ENCODE measurements at places on chromosomes 13 and 19. TPM values are rescaled to one million over a fixed set of nuclear protein-coding genes. Genes with fewer than 3 reads are reported as not detected.
A peak's percentile ranks its signal among the peaks of the same experiment; 100 is the strongest.

DNA sequence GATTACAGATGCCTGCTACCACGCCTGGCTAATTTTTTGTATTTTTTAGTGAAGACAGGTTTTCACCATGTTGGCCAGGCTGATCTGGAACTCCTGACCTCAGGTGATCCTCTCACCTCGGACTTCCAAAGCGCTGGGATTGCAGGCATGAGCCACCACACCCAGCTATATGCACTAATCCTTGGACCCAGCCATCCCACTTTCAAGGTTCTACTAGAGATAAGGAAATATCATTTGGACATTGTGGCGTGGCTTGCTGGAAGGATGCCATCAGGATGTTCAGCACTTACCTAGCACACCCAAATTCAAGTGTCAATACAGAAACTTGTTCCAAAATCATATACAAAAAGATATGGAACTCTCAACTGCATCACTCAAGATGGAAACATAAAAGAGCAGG, 136.4 kb downstream of the ABCC4 start:
- DNase-seq = no peak

DNA sequence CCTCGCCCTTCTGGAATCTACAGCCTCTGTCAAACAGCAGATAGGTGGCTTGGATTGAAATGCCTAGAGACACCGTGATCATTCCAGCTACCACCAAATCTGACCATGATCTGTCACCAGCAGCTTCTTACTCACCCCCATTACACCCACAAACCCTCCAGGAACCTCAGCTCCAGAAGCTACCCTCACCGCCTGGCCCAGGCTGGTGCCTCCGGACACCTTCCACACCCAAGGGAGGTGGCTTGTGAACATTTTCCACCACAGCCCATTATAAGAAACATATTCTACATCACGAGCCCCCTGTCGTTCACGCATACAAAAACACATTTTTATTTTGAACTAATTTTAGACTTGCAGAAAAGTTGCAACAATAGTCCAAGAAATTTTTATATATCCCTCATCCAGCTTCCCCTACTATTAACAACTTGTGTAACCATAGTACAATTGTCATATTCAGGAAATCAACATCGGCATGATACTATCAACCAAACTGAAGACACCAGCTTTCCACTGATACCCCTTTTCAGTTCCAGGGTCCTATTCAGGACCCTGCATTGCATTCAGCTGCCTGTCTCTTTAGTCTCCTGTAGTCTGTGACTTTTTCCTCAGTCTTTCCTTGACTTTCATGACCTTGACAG, 15.4 kb upstream of the UBE2L5 start:
- DNase-seq = no peak

DNA sequence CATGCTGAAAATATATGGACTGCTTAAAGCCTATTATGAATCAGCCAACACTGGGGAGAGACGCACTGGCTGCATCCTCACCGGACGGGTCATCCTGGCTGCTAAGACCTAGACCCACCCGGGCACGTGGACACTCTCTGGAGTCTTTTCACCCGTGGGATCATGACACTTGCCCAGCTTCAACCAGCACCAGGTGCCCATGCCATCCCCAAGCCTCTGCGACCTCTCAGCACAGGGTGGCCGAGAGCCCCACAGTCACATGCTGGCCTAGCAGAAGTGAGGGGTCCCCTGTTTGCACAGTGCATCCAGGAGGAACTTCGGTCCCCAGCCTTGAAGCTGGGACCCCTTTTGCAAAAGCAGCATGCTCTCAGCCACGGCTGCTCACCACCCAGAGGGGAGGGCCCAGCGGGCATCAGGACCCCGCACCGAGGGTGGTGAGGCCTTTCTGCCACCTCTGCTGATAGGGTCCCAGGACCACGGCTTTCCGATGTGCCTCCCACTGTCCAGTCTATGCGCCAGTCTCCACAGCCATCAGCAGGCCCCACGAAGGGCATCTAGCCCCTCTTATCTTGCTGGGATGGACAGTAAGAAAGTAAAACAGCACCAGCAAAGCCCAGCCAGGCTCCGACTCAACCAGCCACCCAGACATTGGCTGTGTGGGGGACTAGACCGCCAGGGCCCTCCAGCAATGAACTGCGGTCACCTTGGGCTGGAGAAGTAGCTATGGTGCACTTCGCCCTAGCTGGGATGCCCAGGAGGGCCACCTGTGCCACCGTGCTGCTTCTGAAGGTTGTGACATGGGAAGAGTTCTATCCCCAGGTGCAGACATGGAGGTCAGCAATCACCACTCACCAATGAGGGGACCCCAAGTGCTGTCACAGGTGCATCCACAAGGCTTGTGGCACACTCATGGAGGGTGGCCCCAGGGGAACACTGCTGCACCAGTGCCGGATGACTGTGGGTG, 73.1 kb downstream of the CEBPG start:
- DNase-seq = no peak

DNA sequence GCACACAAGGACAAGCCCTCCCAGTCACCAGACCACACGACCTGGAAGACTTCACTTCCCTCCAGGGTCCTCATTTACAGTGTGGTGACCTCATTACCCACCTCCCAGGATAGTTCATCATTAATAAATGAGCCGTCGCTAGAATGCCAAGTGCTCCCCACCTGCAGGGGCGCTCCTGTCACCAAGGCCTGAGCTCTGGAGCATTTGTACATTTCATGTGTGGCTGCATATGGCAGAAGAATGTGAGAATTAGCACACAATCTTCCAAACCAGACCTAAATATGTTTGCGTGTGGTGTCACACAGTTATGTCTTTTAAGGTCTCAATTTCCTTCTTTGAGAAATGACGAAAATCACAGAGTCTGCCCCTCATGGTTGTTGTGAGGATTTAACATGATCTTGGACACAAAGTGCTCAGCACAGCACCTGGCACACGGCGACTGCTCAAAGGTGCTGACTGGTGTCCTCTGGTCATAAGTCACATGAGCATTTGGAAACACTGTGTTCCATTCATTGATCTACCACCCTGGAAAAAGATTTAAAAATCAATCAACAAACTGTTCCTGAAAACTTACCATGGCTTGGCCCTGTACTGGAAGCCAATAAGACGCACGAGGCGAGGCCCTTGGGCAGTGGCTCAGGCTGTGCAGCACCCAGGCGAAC, 150.6 kb upstream of the SPACA7 start:
- no peak for DNase-seq

- DNase-seq = no peak
Measured at GRCh38 chr13:57824121-57824520, 192.6 kb downstream of the PCDH17 start.

DNA sequence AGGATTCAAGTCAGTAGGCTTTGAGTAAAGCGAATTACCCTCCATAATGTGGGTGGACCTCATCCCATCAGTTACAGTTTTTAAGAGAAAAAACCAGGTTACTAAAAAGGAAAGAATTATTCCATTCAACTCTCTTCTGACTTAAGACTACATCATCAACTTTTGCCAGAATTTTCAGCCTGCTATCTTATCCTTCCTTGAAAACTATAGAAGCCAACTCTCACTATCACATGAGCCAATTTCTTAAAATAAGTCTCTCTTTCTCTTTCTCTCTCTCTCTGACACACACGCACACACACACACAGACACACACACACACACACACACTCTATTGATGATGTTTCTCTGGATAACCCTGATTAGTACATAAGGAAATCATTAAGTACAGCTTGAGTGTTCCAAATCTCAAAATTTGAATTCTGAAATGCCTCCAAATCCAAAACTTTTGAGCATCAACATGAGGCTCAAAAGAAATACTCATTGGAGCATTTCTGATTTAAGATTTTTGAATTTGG, 217.0 kb upstream of the PRR20A start:
- DNase-seq = no peak

GRCh38 chr19:35462476-35462953, 14.5 kb downstream of the FFAR2 start:
- DNase-seq = peak; percentile 46

DNA sequence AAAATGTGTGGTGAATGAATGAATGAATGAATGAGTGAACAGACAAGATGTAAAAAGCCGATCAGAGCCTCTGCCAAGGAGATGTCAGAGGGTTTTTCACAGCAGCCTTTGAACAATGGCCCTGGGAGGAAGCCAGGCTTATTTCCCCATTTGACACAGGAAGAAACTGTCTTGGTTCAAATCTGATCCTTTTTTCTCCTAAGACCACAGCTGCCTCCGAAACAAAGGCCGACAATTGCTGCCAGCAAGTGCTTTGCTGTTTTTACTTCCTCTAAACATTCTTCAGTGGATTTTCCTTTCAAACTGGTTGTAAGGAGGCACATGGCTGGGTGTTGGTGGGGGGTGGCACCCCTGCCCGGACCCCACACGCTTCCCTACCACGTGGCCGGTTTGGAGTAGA, 44.2 kb upstream of the HOMER3 start:
- no peak for DNase-seq

- DNase-seq = no peak
Measured at GRCh38 chr13:93262729-93263345, 36.2 kb downstream of the GPC6 start.

- no peak for DNase-seq
Measured at GRCh38 chr13:32902874-32903273, 113.3 kb upstream of the KL start.

DNA sequence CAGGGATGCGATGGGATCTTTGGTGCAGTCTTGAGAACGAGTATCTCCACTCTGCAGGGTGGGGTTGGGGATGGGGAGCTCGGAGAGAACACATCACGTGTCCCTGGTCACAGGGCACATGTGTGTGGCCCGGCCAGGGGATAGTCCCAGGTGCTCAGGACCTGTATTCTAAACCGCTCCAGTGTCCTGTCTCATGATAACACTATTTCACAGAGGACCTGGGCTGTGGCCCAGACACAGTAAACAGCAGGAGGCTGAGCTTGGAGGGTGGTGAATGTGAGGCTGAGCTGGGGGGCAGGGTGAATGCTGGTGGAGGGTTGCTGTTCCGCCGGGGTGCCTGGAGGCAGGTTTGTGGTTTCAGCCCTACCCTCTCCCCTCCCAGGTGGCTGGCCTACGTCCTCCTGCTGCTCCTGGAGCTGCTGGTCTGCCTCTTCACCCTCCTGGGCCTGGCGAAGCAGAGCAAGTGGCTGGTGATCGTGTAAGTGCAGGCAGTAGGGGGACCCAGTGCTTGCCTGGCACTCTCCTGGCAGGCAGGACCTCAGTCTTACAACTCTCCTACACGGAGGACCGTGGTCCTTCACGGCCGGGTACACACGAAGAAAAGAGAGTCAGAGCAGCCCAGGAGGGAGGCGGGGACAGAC, 11.1 kb downstream of the TTYH1 start:
- DNase-seq = no peak

DNA sequence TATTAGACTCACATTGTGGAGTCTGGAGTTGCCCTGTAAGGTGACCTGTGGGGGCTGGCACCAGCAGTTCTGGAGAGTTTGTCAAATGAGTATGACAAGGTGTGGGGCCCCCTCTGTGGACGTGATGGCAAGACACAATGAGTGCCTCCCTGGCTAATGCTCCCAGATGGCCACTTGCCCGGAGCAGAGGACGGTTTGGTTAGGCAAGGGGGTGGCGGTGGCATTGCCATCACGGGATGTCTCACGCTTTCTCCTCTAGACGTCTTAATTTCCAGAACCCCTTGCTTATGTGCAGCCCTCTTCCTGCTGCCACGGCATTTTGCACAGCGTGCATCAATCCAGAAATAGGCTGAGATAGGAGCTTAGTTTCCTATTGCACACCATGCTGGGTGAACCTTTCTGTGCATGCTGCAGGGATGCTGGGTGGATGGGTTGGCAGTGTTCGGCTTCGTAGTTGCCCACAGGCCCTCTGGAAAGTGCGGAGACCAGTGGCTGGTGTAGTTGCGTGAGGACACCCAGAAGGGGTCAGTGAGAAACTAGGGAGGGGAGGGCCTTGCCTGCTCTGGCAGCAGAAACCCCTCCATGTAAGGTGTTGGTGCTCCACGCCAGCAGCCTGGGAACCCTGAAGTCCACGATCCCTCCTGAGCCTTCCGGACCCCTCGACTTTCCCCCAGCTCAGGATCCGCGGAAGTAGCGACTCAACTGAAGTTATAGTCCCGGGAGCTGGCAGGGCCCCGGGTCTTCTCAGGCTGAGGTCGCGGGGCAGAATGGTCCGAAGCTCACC, 18.1 kb upstream of the LRP3 start:
- DNase-seq = no peak

DNA sequence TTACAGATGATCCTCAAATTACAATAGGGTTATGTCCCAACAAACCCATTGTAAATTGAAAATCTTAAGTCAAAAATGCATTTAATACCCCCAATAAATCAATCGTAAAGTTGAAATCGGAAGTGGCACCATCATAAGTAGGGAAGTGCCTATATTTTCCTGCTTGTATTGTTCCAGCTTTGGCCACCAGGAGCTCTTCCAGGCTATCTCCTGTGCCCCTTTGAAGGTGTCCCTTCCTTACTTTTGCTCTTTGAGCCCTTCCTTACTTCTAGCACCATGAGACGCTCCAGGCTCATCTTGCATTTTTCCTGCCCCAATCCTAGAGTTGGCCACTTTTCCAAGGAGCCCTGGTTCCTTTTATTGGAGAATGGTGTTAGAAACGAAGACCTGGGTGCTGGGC, 163.0 kb upstream of the TSC22D1 start:
- no peak for DNase-seq

GRCh38 chr13:22945321-22946226, 235.2 kb upstream of the SGCG start:
- DNase-seq = no peak

DNA sequence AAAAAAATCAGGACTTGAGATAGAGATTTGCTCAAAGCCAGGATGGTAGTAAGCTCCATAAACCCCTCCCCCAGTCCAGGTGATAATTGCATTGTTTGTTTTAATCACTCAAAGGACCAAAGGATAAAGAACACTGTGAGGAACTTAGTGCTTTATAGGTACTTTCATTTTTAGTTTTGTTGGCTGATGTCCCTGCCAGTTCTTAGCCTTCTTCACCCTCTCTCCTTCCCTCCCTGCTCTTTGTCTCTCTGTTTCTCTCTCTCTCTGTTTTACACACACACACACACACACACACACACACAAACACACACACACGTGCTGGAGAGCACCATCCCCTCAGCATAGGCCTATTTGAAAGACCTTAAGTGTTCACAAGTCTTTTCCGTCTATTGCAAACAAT, 5.2 kb downstream of the FRY start:
- DNase-seq = no peak

DNA sequence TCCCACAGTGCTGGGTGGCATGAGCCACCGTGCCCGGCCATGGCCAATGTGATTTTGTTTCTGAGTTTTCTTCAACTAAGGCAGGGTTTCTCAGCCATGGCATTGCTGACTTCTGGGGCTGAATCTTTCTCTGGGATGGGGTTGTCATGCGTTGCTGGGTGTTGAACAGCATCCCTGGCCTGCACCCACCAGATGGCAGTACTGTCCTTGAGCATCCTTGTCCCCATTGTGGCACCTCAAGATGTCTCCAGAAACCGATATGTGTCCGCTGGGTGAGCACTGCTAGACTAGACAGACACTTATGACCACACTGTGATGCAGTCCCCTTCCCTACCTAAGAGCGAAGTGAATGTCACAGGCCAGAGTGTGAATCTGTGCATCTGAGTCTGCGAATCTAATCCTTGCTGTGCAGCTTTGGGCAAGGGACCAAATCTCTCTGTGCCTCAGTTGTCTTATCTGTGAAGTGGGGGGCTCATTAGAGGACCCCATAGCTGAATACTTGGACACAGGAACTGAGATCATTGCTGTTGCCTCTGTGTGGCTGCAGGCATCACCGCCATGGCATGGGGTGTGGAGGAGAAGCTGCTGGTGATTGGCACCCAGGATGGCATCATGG, 50.3 kb upstream of the SIN3B start:
- DNase-seq = peak; percentile 7

The ZNF177 gene
- 0.18 TPM for total RNA-seq

The JSRP1 gene
- not detected for total RNA-seq

The CLIP3 gene
- 4.4 TPM for total RNA-seq

The BLVRB gene
- 8.2 TPM for total RNA-seq

The METTL21C gene
- total RNA-seq = not detected

The IGSF23 gene
- total RNA-seq = not detected

The DLEU7 gene
- not detected for total RNA-seq
